Testis (tissue), 5 donors: ENCODE measurements at places on chromosomes 5 and 9. TPM values are rescaled to one million over a fixed set of nuclear protein-coding genes. Genes with fewer than 3 reads are reported as not detected.

DNA sequence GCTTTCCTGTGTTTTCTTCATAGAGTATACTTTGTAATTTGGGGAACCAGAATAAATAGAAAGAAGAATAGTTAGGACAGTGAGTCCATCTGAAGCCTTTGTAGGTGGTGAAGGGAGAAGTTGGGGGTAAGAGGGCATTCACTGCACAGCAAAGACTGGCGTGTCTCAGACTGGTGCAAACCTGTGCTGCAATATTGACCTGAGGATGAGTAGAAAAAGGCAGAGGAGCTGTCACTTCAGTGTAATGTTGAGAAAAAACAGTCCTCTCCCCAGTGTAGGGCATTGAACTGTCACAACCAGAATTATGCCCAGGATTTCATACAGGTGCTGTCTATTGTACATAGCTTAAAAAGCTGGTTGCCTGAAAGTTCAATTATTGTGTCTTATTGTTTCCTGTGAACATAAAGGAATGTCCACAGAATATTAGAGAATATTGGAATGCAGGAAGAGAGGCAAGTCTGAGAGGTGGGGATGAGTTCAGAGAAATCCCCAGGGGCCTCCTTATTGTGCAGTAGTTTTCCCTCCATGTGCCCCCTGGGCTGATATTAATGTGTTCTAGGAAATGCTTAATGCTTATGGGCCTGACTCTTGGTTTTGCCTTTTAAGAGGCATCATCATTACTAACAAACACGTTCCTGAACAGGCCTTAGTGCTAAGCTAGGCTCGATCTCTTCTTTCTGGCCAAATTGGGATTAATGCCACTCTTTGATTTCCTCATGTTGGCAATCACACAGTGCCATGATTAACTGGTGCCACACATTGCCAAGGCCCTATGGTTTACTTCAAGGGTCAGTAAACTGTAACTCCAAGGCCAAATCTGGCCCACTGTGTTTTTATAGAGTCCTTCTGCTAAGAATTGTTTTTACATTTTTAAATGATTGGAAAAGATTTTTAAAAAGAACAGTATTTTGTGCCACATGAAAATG lies 34.0 kb downstream of the DAPK1 start:
- DNase-seq, result no peak

- DNase-seq, result no peak
Measured at GRCh38 chr5:148949841-148950470, 112.9 kb downstream of the SH3TC2 start.

DNA sequence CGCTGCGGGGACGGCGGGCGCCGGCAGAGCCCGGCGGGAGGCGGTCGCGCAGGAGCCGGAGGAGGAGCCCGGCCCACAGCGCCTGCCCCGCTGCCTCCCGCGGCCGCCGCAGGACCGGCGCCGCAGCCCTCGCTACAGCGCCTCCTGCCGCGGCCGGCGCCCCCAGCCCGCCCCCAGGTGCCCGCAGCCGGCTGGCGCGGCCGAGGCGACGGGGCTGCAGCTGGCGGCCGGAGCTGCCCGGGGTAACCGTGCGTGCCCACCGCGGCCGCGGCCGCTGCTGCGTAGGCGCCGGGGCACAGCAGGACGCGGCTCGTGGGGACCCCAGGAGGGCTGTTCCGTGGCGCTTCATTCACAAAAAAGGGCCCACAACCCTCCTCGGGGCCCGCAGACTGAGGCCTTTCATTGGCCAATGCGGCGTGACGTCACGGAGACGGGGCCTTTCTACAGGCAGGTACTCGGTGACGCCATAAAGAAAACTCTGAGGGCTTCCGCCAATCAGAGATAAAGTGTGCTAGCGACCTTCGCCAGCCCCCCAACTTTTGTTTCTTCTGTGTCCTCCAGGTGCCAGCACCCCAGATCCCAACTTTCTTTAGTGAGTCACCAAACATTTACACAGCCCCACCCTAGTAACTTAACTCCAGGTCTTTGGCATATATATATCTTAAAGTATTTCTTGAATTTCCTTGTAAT lies at the start of gene CDC14B:
Gene CDC14B (minus strand): TSS at position 353 of the 690 bp plus-strand sequence. CDS start 465 bp downstream, outside the sequence.
- DNase-seq, result peak; percentile 99

- no peak for DNase-seq
Measured at GRCh38 chr9:112647596-112647995, 70.3 kb downstream of the INIP start.

DNA sequence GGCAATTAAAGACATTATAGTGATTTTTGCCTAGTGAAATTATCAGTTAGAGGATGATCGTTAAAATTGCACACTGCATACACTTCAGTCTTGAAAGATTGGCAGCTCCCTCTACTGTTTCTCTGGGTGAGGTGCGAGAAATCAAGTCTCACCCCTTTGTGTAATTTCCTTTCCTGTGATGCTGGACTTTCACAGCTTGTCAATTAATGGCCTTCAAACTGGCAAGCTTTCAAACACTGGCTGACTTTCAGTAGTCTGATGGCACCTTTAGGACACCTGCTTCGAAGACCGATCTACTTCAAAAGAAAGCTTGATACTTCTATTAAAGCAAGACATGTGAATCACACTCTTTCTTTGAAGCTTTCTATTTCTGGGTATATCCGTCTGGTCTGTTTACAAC lies 706.7 kb upstream of the PTPRD start:
- peak; percentile 30 for DNase-seq

- no peak for DNase-seq
Measured at GRCh38 chr5:31711363-31711762, 72.4 kb downstream of the PDZD2 start.

- peak; percentile 81 for DNase-seq
Measured at GRCh38 chr5:128213340-128213739, 129.8 kb downstream of the SLC12A2 start.

- no peak for DNase-seq
Measured at GRCh38 chr9:37370968-37371563, 51.4 kb upstream of the GRHPR start.

GRCh38 chr9:114339130-114339908 lies 9.7 kb downstream of the ORM2 start:
- DNase-seq, result peak; percentile 69

- no peak for DNase-seq
Measured at GRCh38 chr9:137074657-137075274, 2.6 kb upstream of the UAP1L1 start.

DNA sequence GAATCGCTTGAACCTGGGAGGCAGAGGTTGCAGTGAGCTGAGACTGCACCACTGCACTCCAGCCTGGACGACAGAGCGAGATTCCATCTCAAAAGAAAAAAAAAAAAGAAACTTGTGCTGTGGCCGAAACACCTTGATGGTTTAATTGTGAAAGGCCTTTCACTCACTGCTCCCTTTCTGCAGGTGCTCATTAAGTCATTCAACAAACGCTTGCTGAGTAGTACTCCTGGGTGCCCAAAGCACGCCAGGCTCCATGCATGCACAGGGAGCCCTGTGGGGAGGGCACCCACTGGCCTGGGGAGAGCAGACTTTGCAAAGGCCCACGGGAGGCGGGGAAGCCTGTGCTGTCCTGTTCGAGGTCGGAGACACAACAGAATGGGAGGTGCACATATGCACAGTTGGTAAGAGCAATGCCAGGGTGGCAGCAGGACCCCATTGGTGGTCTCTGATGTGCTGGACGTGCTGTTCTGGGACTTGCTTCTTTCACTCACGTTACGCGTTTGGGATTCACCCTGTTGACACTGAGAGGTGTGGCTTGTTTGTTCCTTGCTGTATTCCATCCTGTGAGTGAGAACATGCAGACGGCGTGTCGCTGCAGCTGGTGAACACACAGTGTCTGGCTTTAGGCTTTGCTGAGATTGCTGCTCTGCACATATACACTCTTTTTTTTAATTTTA lies 3.0 kb upstream of the ENTPD2 start:
- DNase-seq, result peak; percentile 34

- DNase-seq, result no peak
Measured at GRCh38 chr5:137633896-137634295, 102.0 kb downstream of the KLHL3 start.

DNA sequence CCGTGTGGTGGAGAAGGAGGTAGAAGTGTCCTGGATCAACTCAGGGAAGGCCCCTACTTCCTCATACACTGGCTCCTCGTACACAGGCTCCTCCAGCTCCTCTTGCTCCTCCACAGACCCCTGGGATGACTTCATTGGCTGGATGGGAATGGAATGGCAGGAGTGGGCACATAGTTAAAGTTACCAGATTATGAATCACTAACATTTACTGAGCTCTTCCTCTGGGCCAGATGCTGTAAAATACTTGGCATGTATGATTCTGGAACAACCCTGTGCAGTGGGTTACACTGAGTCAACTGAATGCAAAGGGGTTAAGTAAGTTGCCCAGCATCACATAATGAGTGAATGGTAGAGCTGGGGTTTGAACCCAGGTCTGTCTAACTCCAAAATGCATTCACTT lies 3.1 kb upstream of the FCHSD1 start:
- no peak for DNase-seq

DNA sequence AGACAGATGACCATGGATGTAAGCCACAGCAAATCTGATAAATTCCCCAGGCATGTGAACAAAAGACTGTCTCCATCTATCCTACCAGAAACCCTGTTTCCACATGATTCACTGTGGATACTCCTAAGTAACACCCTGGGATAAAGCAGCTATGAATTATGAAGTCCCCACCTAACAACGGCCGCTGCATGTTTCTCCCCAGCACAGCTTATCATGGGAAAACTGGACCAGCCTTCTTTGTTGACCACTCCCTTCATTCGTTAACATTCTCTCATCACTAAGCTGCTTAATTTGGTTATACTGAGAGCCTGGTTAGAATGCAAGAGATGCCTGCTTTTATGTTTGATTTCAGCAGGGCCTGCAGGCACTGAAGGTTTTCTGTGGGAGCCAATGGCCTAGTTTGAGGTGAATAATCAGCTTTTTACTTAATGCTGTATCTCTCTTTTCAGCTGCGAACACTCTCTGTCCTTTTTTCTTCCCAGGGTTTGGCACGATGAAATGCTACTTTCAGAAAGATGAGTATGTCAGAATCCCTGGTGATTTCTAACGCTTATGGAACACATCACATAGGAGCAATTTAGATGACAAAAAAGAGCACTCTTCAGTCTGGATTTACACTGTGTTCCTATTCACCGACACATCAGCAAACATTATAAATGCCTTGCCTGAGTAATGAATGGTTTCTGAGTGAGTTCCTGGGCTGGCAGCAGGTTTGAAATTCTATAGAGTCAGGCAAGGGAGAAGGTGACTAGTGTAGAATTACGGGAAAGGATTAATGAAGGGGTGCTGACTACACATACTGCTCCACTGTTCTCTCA lies 318.4 kb upstream of the ZNF608 start:
- DNase-seq, result no peak

GRCh38 chr5:177393206-177393765 lies 7.2 kb downstream of the PFN3 start:
- no peak for DNase-seq

DNA sequence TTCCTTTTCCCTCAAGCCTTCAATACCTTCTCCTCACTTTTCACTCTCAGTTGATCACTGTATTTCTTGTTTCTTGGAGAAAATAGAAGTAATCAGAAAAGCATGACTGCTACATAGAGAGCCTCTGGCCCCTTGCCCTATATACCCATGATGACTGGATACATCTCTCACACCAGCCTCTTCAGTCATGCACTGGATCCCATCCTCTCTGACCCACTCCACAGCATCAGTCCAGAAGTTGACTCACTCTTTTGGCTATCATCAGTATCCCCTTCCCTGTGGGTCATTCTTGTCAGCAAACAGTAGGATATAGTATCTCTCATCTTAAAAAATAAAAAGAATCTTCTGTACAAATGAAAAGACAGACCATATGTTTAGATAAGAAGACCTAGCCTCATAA lies 32.9 kb downstream of the PTCD2 start:
- no peak for DNase-seq

- no peak for DNase-seq
Measured at GRCh38 chr9:37625758-37626147, 25.0 kb upstream of the FRMPD1 start.

DNA sequence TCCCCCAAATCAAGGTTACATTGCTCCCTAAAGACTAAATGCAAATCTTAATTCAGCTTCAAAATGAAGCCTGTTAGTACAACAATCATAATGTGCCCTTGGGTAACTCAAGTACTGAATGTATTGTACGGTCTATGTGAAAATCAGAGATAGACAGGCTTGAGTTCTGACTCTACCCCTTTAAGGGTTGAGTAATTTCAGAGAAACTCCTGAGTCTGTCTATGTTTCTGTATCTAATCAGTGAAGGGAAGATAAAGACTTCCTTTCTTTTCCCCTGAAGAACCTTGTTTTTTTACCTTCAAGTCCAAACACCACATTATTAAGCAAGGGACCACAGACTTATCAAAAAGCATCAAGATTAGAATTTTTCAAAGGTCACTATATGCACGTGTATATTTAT lies 108.2 kb downstream of the MPDZ start:
- DNase-seq, result no peak

DNA sequence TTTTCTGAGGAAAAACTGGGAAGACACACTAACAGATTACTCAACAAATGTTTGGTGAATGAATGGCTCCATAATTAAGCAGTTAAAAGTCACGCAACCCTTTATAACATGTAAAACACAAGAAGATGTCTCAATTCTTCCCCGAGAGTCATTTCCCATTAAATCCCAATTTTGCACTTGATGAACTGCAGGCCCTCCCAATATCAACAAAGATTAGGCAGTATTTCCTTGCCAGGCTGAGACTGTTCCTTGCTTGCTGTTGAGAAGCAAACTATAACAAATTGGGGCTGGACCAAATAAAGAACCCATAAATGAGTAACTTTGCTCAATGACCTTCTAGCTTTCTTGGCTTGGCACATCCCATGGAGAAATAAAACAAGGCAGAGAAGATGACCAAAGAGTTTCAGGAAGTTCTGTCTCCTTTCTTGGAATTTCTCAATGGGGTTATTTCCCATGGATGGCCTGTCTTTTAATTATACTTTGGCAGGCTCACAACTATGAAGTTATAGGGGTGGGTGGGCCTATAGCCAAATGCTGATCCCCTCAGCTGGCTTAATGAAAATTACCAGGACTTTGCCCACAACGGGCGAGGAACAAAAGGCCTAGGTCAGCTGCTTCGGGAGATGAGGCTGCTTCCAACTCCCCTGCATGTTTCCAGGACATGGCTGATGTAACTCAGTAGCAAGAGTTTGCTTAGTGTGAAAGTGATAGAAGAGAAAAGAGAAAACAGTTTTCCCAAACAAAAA lies 243.1 kb upstream of the RFX3 start:
- DNase-seq, result no peak

DNA sequence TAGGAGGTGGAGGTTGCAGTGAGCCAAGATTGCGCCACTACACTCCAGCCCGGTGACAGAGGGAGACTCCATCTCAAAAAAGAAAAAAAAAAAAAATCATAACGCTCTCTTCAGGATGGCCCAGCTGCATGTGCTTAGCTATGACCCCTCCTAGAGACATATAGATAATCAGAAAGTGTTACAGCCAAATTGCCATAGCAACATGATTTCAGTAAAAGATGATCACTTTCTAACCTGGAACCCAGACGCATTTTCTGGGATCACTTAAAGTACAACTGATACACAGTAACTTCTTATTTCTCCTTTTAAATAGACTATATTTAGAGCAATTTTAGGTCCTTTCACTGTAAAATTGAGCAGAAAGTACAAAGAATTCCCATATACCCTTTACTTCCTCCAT lies 372.9 kb downstream of the CDH18 start:
- DNase-seq, result no peak

- DNase-seq, result no peak
Measured at GRCh38 chr5:154466671-154467070, 11.4 kb downstream of the HAND1 start.

- peak; percentile 68 for DNase-seq
Measured at GRCh38 chr5:154972476-154973080, 31.7 kb downstream of the MRPL22 start.

Gene GZMA
- not detected for total RNA-seq

Gene BTNL9
- 28.4 TPM for total RNA-seq

Gene SH3GL2
- 15.2 TPM for total RNA-seq

Gene TNFSF8
- 1.1 TPM for total RNA-seq

Gene ECM2
- 16.7 TPM for total RNA-seq

Gene STPG3
- 34.1 TPM for total RNA-seq

Gene SELENOP
- total RNA-seq, result 125 TPM

Gene CBY3
- 12.8 TPM for total RNA-seq

Gene FGF1
- 2.2 TPM for total RNA-seq

Gene SLCO6A1
- total RNA-seq, result 20.4 TPM
